ENCODE measurements at places on chromosomes 16 and 17. TPM values are rescaled to one million over a fixed set of nuclear protein-coding genes. Genes with fewer than 3 reads are reported as not detected.

The TBC1D3B gene
- polyA plus RNA-seq: 0.42 TPM

The ATP2A3 gene
- polyA plus RNA-seq: 10.2 TPM

The ZNF785 gene
- polyA plus RNA-seq: 7.4 TPM

The NETO2 gene
- 1.4 TPM for polyA plus RNA-seq

The SLFN11 gene
- 16.4 TPM for polyA plus RNA-seq

The GPRC5C gene
- polyA plus RNA-seq: 29.5 TPM

The SRL gene
- polyA plus RNA-seq: 161 TPM

Data from heart right ventricle (tissue), 16 donors.